ENCODE measurements at places on chromosomes 12 and 14.

- DNase-seq, result no peak
Measured at GRCh38 chr12:58086930-58087329, 145.6 kb downstream of the ATP23 start.

DNA sequence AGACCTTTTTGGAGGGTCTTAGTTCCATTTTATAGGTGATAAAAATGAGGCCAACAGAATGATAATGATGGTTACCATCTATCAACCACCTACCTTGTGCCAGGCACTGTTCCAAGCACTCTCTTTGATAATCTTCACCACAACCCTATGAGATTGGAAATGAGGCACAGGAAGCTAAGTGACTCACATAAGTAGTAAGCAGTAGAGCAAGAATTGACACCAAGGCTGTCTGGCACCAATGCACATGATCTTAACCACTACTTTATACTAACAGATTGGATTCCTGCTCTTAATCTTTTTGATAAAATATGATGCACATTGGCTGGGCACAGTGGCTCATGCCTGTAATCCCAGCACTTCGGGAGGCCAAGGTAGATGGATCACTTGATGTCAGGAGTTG is 91.4 kb downstream of the DRAM1 start:
- no peak for DNase-seq

- peak; percentile 46 for DNase-seq
Measured at GRCh38 chr12:110637869-110638441, 24.0 kb downstream of the TCTN1 start.

DNA sequence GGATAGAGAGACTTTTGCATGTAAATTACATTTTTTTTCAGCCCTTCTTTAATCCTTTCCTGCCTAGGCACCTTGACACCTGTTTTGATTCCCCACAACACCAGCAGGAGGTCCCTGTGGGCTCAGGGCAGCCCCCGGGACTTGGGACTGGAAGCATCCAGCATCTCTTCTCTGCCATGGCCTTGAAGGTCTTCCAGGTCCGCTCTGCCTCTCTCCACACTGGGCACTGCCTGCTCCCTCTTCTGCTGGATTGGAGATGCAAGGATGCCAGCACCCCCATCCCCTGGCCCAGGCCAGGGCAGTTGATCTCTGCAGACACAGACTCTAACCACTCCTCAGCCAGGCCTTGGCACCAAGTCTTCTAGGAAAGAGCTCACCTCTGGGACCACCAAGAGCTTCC is 134.5 kb upstream of the C14orf180 start:
- no peak for DNase-seq

DNA sequence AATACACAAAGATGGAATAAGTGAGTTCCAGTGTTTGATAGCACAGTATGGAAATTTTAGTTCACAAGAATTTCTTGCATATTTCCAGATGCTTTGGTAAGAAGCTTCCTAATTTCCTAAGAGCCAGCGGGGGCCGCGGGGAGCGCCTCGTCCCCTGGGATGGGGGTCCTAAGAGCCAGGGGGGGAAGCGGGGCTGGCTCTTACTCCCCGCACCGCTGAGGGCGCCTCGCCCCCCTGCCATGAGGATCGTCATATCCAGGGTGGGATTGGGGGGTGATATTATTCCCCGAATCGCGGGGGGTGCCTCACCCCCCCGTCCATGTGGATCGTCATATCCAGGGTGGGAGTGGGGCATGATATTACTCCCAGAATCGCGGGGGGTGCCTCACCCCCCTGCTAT is 100.5 kb upstream of the GNG2 start:
- DNase-seq, result no peak

DNA sequence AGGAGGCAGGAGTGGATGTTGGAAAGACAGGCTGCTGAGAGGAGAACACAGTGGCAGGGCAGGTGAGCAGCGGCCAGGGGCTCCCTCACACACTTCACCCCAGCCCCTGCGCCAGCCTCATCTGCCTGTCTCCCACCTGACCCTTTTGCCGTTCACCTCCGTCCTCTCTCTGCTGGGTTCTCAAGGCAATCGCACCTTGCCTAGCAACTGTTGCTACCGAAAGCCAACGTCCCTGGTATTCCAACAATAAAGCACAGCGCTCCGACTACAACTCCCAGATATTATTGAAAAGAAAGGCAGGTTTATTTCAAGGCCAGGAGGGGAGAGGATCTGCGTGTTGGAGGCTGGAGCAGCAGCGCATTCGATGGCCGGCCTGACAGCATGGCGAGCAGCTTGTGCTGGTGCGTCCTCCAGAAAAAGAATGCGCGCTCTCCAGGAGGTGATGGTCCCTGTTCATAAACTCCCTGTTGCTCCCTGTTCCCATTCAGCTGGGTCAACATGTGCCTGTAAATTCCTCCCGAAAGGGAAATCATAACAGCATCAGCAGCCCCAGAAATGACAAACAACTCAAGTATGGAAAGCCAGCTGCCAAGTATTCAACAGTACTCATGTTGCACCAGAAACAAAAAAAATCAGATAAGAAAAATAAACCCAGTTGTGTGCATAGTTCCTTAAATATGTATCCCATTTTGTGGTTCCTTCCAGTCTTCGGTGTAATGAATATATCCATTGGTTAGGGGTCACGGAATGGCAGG is 153.0 kb upstream of the DIO3 start:
- DNase-seq, result no peak

GRCh38 chr14:58571769-58572472 is 65.8 kb upstream of the DACT1 start:
- DNase-seq, result no peak

- DNase-seq, result no peak
Measured at GRCh38 chr12:87171356-87171755, 857.8 kb downstream of the C12orf50 start.

DNA sequence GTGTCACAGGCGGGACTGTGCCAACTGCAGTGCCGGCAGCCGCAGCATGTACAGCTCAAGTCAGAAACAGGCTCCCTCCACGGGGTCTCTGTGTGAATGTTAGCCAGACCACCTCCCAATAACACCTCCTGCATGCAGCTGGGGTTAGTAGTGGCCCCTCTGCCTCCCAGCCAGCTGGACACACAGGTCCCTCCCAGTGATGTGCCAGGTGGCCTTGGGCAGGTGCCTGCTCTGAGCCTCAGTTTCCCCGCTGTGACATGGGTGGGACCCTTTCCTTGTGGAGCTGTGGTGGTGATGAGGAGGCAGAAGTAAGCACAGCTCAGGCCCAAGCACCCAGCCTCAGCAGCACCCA is 139.9 kb downstream of the ADGRD1 start:
- no peak for DNase-seq

DNA sequence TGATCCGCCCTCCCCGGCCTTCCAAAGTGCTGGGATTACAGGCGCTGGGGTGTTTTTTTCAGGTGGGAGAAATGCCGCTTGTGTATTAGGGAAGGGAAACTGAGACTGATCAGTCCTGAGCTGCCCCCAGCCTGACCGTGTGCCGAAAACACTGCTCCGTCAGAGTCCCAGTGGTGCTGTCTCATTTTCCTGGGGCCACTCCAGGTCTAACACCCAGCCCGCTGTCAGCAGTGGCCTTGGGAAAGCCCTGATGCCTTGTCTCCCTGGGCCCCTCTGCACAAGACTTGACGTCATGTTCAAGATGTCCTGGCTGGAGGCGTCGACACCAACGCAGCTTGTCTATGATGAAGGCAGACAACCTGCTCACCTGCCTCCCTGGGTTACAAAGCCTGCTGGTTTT is 165.9 kb downstream of the RBM19 start:
- no peak for DNase-seq

GRCh38 chr14:99035268-99035667 is 236.7 kb downstream of the BCL11B start:
- DNase-seq, result peak; percentile 77

GRCh38 chr12:121748218-121748570 is 35.6 kb downstream of the TMEM120B start:
- no peak for DNase-seq

- no peak for DNase-seq
Measured at GRCh38 chr14:61581955-61582615, 113.2 kb upstream of the HIF1A start.

- no peak for DNase-seq
Measured at GRCh38 chr12:19457561-19457960, 18.3 kb downstream of the AEBP2 start.

- DNase-seq, result no peak
Measured at GRCh38 chr12:118391836-118392235, 15.5 kb downstream of the SUDS3 start.

GRCh38 chr12:54592316-54592715 is 3.9 kb upstream of the PPP1R1A start:
- peak; percentile 35 for DNase-seq

GRCh38 chr12:18079541-18080246 is 10.3 kb downstream of the RERGL start:
- no peak for DNase-seq

DNA sequence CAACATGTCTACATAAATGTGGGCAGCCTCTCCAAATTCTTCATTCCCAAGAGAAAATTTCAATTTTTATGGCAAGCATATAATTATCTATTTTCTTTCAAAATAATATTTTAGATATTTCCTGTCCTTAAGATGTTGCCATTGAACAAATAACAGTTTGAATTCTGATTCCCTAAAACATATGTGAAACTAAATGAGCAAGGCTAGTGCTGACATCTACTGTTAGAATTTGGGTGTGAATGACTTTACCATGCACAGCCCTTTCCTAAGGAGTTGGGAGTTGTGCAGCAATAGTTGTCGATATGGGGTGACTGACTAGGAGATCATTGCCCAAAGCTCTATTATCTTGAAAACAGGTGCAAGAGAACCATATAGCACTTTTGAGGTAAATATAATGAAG is 108.2 kb upstream of the SLC38A4 start:
- peak; percentile 61 for DNase-seq

DNA sequence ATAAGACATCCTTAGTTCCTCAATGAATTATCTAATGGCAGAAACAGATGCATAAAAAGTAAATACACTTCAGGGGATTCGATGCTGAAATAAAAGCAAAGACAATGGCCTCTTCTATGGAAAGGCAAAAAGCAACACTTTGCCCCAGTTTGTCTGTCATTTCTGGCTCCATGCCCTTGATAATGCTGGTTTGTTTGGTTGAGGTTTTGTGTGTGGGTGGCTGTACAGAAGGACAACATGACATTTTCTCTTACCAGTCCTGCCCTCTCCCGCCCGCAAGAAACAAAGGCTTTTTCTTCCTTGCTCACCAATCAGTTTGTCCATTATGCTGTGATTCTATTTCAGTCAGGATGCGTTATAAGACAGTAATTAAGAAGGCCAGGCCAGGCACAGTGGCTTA is 18.1 kb upstream of the WDR89 start:
- DNase-seq, result no peak

GRCh38 chr14:78933948-78934524 is 763.9 kb downstream of the NRXN3 start:
- peak; percentile 19 for DNase-seq

GRCh38 chr12:22533155-22533554 is 11.2 kb downstream of the C2CD5 start:
- no peak for DNase-seq

DNA sequence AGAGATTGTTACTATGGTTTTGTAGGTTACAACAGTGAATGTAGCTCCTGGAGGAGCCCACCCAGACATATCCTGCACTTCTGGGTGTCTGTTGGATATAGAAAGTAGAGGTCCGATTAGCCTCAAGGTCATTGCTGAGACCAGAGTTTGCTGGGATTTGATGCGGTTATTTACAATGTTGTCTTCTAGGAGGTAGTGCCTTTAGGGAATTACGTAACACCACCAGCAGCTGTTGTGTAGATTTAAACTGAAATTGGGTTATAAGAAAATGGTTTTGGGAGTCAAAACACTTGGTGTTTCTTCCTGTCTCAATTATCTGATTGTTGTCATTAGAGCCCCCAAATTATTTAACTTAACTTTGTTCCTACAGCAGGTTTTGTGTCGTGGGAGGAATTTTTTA is 225.3 kb upstream of the PELI2 start:
- no peak for DNase-seq

DNA sequence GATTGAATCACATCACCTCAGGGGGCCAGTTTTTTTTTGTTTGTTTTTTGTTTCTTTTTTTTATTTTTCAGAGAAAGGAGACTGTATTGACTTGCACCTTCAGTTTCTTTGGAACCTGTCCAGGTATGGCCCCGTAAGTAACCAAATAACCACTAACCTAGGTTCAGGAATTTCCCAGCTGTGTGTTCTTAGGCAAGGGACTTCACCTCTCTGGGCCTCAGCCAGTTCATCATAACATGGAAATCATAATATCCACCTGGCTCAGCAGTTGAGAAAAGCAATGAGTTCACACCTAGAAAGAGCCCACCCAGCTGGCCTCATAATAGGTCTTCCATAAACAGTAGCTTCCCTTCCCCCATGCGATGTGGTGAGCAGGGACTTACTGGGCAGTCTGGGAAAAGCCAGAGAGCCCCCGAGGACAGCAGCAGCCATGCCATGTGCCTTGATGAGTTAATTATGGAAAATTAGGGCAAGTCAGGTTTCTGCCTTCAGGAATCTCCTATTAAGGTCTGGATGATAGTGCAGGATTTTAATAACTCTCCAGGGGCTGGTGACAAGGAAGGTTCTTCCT is 27.4 kb upstream of the WSCD2 start:
- no peak for DNase-seq

DNA sequence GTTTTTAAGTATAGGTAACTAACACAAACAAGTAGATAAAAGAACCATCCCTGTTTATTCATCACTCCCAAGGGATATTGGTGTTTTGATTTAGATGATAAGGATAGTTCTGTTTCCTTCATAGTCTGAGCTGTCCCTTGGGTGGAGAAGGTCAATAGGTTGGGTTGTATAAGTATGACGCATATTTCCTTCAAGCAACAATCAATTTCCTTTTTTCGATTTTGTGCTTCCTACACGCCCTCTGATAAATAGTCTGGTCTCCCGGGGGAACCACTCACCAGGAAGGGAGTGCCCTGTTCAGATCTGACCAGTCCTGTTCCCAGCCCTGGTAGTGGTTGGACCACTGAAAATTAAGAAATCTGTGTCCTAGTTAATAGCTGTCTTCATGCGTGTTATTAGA is 378.8 kb upstream of the FAR2 start:
- no peak for DNase-seq

- DNase-seq, result no peak
Measured at GRCh38 chr12:103557628-103558010, 29.5 kb upstream of the STAB2 start.

- no peak for DNase-seq
Measured at GRCh38 chr14:104378698-104379113, 200.9 kb upstream of the C14orf180 start.

- DNase-seq, result no peak
Measured at GRCh38 chr12:88571543-88571942, 8.7 kb downstream of the KITLG start.

DNA sequence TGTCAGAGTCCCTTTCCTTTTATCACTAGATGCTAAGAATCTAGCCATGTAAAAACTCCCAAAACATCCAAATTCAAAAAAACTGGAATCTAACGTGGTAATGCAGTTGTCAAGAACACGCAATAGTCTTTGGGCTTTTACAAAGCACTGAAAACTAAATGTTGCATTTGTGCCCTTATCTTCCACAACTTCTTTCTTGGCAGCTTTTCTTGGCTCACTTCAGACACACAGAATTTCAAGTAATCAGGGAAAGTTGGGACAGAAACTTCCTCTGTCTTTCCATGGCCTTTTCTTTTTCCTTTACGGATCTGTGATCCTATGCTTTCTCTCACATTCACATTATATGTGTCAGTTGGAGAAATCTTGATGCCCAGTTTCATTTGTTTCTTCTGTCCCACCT is 136.0 kb downstream of the CRADD start:
- DNase-seq, result no peak

GRCh38 chr14:92568621-92569479 is 55.3 kb downstream of the RIN3 start:
- DNase-seq, result no peak
